Kidney tubule cell (primary cell): ENCODE measurements at places on chromosomes 5 and 9.

GRCh38 chr5:148387325-148387724 lies 3.6 kb downstream of the FBXO38 start:
- no peak for DNase-seq

DNA sequence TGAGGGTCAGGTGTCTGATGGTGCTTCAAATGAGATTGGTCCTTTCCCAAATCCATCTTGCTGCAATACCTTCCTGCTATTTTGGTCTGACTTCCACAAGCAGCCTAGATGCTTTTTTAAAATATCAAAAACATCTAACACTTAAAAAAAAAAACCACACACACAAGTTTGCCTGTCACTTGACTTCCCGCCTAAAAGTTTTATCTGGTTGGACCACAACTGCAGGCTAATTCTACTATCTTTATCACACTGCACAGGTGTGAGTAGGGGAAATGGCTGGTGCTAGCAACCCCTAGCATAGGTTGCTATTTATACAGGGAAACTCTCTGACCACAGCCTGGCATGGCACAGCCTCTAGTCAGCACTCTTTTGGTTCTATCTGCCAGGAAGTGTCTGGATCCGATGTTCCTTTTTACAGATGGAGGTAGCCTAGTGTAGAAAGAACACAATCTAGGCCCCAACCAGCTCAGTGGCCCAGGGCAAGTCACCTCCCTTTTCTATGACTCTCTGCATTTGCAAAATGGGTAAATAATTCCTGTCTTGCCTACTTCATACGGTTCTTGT lies at the start of gene HEMGN:
Gene HEMGN (minus strand): TSS at position 92 of the 564 bp plus-strand sequence. CDS start 36 bp downstream, at position 56.
- no peak for DNase-seq

DNA sequence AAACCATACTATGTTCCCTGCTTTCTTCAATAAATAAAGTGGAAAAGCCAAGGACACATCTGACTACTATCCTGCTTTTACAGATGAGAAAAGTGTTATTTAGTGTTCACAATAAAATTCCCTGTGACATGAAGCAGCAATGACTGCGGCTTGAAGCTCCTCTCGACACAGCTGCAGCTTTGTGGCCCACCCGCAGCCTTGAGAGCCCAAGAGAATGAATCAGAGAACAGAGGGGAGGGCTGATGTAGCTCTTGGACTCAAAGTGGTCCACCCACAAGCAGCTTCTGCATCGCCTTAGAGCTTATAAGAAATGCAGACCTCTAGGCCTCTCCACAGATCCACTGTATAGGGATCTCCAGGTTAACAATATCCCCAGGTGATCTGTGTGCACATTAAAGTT lies 181.3 kb upstream of the GNA14 start:
- no peak for DNase-seq

- DNase-seq = no peak
These were observed 15.6 kb downstream of the AK8 start for GRCh38 chr9:132862533-132862932.

GRCh38 chr9:81625969-81626368 lies 63.4 kb downstream of the TLE1 start:
- DNase-seq = no peak

- DNase-seq = no peak
These were observed 42.6 kb downstream of the GAPVD1 start for GRCh38 chr9:125304273-125304672.

GRCh38 chr5:61279725-61280124 lies 52.3 kb upstream of the ZSWIM6 start:
- DNase-seq = peak; percentile 77

- DNase-seq = no peak
These were observed 107.9 kb downstream of the PHF2 start for GRCh38 chr9:93684161-93684765.

DNA sequence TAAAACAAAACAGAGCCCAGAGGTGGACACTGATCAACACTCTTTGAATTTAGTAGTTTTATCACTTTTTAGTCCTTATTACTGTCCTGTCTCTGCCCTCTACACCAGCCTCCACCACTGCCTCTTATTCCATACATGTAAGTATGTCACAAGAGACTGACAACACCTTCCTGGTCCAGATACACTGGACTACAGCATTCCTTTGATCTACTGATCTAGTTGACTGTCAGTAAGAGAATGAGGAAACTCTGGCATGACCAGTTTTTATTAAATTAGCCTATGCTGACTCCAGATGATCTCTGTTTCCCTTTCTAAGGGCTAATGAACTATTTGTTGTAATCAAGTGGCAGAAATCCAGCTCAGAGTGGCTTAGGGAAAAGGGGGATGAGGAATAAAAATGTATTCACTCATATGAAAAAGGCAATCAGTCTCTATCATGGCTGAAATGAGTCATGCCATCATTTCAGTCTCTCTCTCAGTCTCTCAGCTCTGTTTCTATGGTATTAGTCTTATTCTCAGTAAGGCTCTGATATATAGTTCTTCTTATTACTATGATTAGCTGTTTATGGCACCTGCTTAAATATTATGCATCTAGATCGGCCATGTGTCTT lies 5.5 kb downstream of the ARHGEF37 start:
- peak; percentile 64 for DNase-seq

DNA sequence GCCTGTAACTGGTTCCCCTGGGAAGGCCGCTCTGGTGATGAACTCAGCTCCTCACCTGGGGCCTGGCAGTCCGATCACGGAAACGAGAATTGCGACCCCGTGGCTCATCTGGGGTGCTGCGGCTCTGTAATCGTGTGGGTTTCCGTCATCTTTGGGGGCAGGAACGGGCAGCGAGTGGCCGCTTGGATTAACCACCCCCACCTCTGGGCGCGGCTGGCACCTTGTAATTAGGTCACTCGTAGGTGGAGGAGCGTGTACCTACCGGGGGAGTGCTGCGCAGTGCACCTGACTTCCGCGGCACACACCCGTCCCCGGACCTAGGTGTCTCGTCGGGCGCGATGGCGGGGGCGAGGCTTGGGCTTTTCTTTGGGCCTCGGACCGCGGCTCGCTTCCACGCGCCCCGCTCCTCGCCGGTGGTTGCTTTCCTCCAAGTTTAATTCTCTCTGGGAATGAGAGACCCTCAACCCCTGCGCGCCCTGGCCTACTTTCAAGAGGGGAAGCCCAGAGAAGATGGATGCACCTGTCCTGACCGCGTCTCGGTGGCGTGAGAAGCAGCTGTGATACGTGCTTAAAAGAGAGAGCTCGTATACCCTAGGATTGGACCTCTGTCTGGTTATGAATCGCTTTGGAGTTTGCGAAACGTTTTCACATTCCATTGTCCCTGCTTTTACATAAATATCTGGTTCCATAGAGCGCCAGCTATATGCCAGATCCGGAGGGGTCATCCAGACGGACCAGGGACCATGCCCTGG lies 744 bp upstream of the PPP2CA start:
- peak; percentile 30 for DNase-seq

DNA sequence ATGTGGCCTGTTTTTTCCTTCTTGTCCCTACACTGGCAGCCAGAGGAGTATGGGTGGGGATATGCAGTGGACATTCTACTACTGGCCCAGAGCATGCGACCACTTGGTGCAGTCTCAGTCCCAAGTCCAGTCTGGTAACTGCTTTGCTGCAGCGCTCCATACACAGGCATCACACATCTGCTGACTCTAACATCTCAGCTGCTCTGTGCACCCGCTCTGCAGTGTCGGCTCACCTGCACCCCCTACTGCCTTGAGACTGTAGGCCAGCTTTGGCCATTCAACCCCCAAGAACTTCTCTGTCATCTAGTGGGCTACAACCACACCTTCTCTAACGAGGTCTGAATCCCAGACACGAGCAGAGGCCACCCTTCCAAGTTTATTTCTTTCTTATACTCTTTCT lies 46.4 kb upstream of the SLCO6A1 start:
- peak; percentile 45 for DNase-seq

- no peak for DNase-seq
These were observed 21.4 kb upstream of the CRB2 start for GRCh38 chr9:123334639-123335038.
